Activated naive CD4-positive, alpha-beta T cell treated with anti-CD3 and anti-CD28 coated beads for 36 hours (primary cell): ENCODE measurements at places on chromosomes 4 and X.

GRCh38 chr4:143736861-143737260 is 36.4 kb upstream of the FREM3 start:
- no peak overlapping the region for H3K27ac ChIP-seq
- no peak for DNase-seq
- no peaks in the 10 kb centered on the region for H3K4me1 ChIP-seq
- H3K4me3 ChIP-seq, result no peak overlapping the region
- H3K36me3 ChIP-seq, result no peaks in the 10 kb centered on the region

GRCh38 chrX:27336466-27337091 is 126.6 kb downstream of the PPP4R3C start:
- H3K36me3 ChIP-seq, result no peaks in the 10 kb centered on the region
- H3K27ac ChIP-seq, result no peak overlapping the region
- H3K4me1 ChIP-seq, result no peaks in the 10 kb centered on the region

- H3K4me3 ChIP-seq, result no peak overlapping the region
- no peak overlapping the region for H3K27ac ChIP-seq
- no peaks in the 10 kb centered on the region for H3K36me3 ChIP-seq
- DNase-seq, result no peak
These were observed 1.7 kb upstream of the MTM1 start for GRCh38 chrX:150566734-150567182.

DNA sequence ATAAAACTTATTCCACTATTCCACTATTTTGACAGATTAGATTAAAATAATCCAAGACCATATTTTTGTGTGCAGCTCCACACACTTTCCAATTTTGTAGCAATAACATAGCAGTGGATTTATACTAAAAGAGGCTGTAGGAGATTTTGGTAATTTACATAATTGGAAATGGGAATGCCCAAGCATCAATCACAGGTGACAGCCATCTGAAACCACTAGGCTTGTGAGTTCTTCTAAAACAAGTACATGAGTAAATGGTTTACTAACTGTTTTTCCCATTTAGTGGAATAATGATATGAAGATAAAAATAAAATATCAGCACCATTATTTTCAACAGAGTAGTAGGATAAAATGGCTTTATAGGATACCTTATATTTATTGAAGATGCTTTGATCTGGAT is 4.4 kb downstream of the ANK2 start:
- H3K4me1 ChIP-seq, result no peaks in the 10 kb centered on the region
- H3K36me3 ChIP-seq, result no peaks in the 10 kb centered on the region
- peaks cover 2% of the 10 kb centered on the region for H3K27me3 ChIP-seq
- H3K27ac ChIP-seq, result no peak overlapping the region
- H3K4me3 ChIP-seq, result no peak overlapping the region

- H3K27me3 ChIP-seq, result no peaks in the 10 kb centered on the region
- peaks cover 35% of the 10 kb centered on the region for H3K36me3 ChIP-seq
- DNase-seq, result no peak
- H3K4me1 ChIP-seq, result peaks cover 12% of the 10 kb centered on the region
- no peak overlapping the region for H3K4me3 ChIP-seq
These were observed 308.5 kb downstream of the CAMK2D start for GRCh38 chr4:113452868-113453620.
